Cortex of kidney (tissue), 1 donor: ENCODE measurements at places on chromosomes 5 and 9.

DNA sequence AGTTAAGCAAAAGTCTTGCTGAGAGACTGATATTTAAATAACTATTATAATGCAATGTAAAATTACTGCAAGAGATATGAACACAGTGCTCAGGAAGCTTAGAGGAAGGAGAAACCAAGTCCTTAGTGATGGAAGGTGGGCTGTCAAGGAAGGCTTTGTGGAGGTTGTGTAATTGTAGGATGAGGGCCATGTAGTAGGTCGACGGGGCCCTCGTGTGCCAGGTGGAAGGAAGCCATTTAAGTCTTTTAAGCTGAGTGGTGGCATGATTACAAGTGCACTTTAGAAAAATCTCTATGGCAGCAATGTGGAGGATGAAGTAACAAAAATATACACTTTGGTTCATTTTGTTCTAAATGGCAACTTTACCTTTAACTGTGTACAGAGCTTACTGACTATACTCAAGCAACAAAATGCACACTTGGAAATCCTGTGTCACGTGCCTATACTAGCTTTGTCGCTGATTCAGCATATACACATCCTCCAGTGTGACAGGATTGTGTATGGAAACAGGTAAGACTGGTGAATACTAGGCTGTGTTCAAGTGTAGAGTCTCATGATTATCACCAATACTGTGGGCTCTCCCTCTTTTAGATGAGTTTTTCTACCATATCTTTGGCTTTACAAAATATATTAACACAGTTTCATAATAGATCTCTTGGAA lies 78.6 kb downstream of the TMC1 start:
- no peak for DNase-seq

DNA sequence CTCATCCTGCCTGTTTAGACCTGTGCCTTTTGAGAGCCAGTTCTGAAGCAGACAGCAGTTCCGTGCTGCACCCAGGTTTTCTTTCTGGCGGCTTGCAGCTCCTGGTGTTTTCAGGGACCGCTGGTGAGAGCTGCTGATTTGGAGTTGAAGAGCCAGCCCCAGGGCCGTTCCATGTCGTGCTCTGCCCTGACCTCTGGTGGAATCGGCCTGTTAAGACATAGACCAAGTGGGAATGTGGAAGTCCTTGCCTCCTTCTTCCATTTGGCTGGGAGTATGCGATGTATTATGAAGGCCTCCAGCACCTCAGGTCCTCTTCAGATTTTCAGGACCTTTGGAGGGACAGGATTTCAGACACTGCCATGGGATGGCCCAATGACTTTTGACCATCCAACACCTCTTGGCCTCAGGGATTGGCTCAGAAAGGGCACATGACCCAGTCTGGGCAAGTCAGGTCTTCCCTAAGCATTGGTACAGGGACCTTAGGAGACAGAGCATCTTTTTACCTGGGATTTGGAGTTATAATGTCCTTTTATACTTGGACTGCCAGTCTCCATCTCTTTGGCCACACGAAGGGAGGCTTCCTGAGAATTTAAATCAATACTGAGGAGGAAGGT lies 136.1 kb upstream of the CLINT1 start:
- no peak for DNase-seq

GRCh38 chr5:72307573-72307967 lies 12.5 kb downstream of the MRPS27 start:
- DNase-seq: no peak

DNA sequence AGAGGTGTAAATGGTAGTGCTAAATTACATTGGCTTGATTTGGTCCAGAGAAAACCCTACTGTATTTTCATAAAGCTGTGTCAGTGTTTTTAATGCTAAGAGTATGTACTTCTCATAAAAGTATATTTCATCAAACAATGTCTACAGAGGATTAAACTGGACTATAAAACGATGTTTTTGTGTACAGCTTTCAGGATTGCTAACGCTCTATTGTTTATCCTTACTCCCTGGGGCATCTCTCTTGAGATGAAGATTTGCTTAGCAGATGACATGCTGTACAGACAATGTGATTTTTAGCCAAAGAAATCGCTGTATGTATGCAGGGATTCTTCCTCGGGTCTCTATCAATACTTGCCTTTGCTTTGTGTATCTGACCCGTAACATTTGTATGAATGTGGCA lies 216.0 kb downstream of the FBXL7 start:
- DNase-seq: no peak

DNA sequence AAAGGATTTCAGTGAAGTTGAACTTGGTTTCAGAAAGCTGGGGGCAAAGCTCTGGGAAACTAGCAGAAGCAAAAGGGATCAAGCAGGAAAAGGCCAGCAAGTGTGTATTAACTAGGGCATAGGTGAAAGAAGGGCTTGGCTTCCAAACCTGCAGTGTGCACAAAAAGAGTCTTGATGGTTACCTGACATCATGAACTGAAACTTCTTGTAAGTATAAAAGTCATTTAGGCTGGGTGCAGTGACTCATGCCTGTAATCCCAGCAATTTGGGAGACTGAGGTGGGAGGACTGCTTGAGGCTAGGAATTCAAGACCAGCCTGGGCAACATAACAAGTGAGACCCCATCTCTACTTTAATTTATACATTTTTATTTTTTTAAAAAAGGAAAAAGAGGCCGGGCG lies 216.4 kb downstream of the EPB41L4A start:
- no peak for DNase-seq
